GM03348 (cell line): ENCODE measurements at places on chromosomes 11 and 22.

DNA sequence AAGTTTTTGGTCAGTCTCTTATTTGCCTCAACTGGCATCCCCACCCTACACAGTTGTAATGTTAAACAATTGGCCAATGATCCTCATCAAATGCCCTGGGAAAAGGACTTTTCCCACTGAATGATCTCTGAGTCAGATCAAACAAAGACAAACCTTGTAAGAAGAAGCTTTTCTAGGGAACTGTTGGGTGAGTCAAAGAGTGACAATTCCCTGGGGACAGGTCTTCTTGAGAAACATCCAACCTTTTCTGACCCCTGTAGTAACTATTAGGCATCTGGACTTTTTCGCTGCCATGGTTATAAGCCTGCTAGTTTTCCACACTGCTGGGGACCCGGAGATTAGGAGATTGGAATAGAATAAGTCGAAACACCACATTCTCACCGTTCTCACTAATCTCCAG is 789.8 kb upstream of the API5 start:
- DNase-seq: no peak

- no peak for DNase-seq
Observed at GRCh38 chr11:68763181-68763721, 11.9 kb upstream of the TESMIN start.

DNA sequence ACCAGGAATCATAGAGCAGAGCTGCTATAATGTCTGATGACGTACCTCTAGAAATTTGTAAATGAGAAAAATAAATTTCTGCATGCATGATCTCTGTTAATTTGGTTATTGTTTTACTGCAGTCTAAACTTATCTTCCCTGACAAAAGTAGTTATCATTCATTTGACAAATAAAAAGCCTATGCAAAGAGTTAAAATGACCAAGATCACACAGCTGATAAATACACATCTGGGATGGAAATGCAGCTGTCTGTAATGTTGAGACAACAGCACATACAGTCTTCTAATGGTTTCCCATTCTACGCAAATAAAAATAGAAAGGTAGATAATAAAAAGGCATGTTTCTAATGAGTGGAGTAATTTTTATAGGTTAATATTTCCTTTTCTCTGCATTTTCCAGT is 225.1 kb upstream of the LUZP2 start:
- DNase-seq: no peak

DNA sequence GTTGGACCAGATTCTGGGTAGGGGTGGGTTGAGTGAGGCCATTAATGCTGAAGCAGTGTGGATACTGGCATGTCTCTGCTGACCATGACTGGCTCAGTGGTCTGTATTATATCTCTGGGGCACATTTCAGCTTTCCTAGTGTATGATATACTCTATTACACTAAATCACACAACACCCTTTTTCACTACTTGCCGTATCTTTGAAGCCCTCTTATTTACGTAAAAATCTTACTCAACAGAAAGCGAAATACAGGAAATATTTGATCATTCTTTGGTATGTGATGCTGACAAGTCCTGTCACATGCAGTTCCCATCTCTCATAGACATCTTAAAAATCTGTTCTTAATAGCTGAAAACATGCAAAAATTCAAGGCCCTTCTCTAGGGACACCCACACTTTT is 40.3 kb downstream of the OR5B17 start:
- peak; percentile 52 for DNase-seq

GRCh38 chr22:47388331-47388730 is 625.9 kb downstream of the TBC1D22A start:
- no peak for DNase-seq

DNA sequence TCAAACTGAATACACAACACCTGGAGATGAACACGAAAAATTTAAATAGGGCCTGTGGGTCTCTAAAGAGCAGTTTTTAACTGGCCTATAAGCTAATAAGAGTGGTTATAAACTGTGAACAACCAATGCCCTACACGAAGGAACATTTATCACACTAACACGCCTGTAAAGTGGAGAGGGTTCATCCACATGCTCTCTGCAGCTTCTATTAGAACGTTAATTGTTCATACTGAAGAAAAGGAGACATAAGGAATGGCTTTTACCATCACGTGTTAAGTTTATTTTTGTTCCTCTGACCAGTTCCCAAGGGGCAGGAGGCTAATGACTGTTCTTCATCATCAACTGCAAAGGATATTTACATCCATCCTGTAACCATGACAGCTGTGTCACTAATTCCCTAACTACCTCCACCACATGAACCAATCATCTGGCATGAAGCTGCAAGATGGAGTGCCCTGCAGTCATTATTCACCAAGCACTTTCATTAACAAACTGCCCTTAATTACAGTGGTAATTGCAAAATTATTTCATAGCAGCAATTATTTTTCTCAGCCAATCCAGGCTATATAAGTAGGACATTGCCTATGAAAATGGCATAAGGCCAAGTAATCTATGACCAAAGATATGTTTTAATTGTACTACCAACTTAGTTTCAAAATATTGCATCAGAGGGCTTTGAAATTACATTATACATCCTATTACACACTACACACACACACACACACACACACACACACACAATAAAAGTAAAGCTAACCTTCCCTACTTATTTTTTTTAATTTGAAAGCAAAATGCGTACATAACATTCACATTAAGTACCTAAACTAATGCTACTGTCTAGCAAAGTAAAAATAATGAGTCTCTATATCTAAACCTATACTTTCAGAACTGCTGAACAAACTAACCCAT is 186.7 kb downstream of the CADM1 start:
- DNase-seq: no peak

GRCh38 chr11:110852921-110853490 is 140.8 kb upstream of the ARHGAP20 start:
- DNase-seq: no peak

DNA sequence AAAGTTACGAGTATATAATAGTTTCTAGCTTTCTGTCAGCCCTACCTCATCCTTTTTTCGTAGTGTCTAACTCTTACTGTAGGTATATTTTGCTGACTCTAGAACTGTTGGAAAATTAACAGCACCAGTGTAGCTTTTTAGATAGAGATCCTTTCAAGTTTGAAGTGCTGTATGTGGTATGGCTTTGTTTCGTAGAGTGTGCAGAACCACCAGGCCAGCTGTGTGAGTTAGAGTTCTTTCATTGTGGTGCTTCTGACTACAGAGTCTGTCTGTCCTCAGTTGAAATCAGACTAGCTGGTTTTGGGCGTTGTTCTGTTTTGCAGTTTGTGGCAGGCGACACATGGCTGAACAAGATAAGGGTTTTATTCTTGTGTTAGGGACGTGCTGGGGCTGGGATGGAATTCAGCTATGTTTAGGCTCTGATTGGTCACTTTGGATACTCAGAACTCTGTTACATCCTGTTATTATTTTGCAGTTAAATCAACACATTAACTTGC is 3.2 kb downstream of the ARHGEF12 start:
- peak; percentile 52 for DNase-seq
